H54 (cell line): ENCODE measurements at places on chromosomes 3 and 15.

DNA sequence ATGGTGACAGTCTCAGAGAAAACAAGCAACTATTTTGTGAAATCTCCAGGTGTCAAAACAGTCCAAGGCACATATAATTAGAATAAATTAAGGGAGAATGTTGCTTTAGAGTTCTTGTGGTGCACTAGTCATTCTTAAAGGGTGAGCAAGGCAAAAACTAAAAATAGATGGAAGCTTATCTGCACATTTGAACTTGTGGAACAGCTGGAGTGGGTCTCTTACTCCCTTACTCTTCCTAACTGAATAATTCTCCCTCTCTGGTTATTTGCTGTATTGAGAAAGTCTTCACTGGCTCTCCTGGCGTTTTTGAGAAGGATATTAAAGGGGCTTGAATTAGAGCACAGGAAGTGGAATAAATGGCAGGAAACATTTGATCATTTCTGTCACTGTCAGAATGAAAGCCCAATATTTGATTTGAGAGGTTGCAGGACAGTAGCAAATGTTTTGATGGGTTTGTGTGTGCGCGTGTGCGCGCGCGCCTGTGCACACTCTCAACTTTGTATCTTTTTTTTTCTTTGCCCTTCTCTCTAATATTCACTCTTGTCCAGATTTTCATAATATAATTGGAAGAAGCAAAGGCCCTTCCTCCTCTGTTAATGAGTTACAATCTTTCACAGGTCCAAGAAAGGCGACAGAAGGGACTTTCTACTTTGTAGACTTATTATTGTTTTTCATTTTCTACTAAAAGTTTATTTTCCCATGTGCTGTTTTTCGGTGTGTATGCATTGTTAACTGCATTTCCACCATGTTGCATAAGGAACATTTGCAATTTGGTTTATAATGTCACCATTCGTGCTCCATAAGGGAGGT is 40.9 kb downstream of the AKAP13 start:
- DNase-seq: no peak

GRCh38 chr3:188232656-188233055 is 78.7 kb downstream of the LPP start:
- DNase-seq: no peak

DNA sequence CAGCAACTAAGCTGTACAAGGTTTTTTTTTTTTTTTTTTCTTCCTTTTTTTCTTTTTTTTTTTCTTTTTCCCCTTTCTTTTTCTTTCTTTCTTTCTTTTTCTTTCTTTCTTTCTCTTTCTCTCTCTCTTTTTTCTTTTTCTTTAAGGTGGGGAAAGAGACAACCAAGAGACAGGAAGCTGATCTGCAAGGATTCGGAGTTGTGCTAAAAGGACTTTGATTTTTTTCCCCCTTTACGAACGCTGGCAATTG is 148 bp downstream of the RBMS3 start:
- no peak for DNase-seq

GRCh38 chr3:138441742-138442141 is 7.3 kb downstream of the ESYT3 start:
- DNase-seq: peak; percentile 70

GRCh38 chr3:130342821-130343661 is 2.4 kb upstream of the COL6A5 start:
- no peak for DNase-seq

DNA sequence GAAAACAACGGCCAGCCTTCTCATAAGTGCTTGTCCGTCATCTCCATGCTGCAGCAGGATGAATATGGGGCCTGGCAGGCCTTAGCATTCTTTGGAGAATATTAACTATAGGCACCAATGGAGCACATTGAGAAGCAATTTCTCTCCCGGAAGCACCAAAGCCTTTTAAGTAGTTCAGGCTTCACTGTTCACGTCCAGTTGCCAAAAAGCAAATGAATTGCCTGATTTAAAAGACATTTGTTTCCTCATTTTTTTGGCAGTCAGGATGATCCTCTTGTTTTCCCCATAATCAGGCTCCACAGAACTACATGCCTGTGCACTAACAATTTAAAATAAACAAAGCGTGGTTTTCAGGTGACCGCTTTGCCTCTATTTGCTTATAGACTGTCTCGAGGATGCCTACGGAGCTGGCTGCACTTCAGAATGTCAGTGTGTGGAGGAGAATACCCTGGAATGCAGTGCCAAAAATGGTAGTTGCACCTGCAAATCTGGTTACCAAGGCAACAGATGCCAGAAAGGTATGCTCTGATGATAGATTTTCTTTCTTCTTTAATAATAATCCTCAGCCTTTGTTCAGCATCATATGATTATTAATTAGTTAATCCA is 725.2 kb upstream of the GOLIM4 start:
- no peak for DNase-seq

- DNase-seq: no peak
Observed at GRCh38 chr3:186883686-186884058, 41.2 kb downstream of the ADIPOQ start.

GRCh38 chr15:78037328-78037727 is 40.2 kb downstream of the TBC1D2B start:
- no peak for DNase-seq

DNA sequence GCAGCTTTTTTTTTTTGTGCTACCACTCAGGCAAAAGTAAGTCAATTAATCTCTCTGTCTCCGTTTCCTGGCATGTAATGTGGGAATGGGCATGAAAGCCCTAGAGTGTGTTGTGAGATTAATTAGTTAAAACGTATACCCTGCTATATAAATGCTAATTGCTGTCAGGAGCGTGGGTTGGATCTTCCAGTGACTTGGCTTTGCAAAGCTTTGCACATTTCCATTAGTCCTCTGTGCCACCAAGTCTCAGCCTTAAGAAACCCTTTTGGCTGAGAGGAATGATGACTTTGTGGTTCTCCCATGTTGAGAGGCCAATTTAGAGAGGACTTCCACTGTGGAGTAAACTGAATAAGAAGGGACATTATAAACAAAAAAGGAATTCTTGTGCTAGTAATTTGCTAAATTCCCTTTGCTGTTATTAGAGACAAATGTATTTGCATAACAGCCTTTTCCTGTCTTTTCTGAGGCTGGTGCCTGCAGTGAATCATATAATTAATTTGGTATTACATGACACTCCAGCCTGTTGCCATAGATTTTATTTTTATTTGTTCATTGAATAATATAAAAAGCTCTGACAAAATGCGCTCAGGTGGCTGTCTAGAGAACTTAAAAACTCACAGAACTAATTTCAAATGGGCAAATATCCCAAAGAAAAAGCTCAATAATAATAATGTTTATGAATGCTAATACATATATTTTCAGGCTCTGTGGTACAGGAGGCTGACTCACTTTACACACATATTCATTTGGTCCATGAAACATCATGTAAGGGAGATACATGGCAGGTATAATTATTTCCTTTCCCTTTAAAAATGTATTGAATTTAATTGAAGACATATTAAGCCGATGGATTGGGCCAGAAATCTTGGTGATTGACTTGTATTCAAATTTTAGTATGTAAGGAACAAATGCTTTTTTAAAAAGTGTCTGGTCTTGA is 82.7 kb downstream of the IL1RAP start:
- DNase-seq: no peak

DNA sequence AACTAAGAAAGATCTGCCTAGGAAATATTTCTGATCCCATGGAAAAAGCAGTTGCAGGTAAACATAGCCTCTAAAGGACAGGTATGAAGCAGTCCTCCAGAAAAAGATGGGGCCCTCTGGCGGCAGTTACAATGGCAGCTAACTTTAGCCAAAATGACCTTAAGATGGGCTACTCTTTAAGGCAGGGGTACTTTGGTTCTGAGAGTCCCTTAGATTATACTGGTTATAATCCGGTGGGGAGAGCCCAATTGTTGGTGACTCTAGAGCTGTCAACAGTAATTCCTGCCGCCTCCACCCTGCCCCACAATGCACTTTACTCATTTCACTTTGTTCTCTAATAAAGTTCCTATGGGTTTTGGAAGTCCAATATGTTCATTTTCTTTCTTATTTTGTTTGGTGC is 412.8 kb upstream of the WNT5A start:
- DNase-seq: no peak

GRCh38 chr3:79769229-79769628 is 1.4 kb upstream of the ROBO1 start:
- DNase-seq: no peak

- no peak for DNase-seq
Observed at GRCh38 chr15:93173369-93173768, 84.4 kb upstream of the RGMA start.

GRCh38 chr3:50418850-50419249 is 59.5 kb upstream of the TMEM115 start:
- peak; percentile 30 for DNase-seq

DNA sequence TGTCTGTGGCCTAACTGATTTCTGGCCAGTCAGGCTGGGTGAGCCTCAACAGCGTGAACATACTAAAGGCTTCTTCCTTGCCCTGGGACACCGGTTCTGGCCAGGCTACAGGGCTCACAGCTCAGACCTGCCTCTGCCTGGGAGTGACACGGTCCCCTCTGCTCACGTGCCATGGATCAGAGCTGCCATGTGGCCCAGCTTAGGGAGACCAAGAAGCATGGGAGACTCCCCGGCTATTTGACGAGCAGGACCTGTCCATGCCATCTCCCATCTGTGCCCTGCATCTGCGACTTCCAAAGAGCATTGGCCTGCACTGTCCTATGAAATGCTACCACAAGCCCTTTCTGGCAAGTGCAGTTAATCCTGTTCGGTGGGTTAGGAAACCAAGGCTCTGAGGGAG is 57.4 kb downstream of the APBA2 start:
- DNase-seq: no peak

- DNase-seq: no peak
Observed at GRCh38 chr3:177795859-177796258, 598.6 kb upstream of the TBL1XR1 start.

GRCh38 chr3:139267300-139268246 is 76.2 kb upstream of the MRPS22 start:
- no peak for DNase-seq

DNA sequence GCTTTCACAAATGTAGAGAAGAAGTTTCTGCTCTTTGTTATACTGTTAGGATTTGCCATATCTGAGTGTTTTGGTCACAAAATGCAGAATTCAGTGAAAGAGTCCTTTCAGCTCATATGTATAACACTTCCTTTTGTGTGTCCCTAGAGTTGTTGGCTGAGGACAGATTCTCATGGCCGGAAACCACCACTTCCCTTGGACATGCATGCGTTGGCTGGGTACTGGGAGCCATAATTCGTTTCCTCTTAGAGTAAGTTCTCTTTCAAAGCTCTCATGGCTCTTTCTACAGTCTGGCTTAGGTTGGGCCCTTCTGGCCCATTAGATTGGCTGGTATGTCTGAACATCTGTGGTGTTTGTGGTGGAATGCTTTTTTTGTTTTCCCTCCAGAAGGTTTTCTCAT is 298.5 kb downstream of the DIPK2A start:
- no peak for DNase-seq

DNA sequence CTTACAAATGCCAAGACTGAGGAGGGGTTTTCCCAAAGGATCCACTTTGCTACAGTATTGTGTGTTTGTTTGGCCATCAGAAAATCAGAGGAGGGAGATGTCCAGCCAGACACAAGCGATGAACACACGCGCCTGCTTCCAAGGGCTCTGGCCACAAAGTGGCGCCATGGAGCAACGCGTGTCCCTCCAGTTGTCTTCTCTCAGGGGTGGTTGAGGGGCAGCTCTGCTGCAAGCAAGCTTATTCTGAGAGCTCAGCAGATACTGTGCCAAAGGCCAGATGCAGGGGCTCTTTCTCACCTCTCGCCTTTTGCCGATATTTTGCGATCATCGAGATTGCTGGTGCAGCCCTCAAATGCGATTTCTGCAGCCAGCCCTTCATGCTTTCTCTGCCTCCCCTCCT is 88.9 kb upstream of the OSBPL11 start:
- no peak for DNase-seq

GRCh38 chr15:100862162-100862561 is 17.5 kb upstream of the ALDH1A3 start:
- no peak for DNase-seq

GRCh38 chr15:77529394-77530159 is 103.1 kb downstream of the LINGO1 start:
- DNase-seq: no peak

DNA sequence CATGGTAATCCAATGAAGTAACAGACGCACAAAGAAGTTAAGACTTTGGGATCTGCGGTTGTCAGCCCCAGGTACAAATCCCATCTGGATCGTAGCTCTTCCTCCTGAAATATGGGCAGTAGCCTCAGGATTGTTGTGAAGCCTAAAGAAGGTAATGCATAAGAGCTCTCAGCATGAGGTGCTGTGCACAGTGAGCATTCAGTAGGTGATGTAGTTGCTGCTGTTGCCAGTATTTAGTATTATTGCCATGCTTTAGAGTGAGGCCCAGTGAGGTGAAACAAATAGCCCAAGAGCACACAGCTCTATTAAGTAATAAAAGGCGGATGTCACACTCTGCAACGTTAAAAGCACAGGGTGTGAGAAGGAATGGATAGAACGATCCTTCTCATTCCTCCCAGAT is 225.7 kb downstream of the GABRG3 start:
- no peak for DNase-seq

DNA sequence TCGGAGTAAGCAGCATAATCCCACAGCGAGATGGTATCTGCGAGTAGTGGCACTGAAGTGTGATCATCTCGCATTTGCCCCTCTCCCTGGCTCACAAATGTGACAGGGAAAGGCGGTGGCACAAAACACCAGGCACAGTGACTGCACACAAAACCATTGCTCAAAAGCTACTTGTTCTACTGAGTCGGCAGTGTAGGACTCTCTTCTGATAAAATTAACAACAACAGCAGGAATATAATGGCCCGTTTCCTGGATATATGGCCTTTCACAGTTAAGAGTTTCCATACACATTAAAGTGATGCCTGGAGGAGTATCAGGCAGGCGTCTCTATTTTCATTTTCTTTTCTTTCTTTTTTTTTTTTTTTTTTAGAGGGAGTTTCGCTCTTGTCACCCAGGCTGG is 69.0 kb downstream of the MYO1E start:
- DNase-seq: no peak

DNA sequence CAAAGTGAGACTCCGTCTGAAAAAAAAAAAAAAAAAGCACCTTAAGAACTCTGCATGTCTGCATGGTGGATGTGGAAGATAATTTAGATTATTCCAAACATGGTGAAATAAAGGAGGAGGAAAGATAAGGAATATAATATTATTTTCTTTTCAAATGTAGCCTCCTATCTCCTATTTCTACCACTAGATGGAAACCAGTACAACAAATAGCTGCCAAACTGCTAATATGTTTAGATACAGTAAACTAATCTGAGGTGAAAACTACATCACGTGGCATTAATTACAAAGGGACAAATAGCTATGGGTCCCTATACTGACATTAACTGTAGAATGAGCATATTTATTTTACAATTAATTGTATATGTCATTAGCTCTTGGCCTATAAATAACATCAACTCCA is 197.8 kb downstream of the TBC1D5 start:
- DNase-seq: no peak

DNA sequence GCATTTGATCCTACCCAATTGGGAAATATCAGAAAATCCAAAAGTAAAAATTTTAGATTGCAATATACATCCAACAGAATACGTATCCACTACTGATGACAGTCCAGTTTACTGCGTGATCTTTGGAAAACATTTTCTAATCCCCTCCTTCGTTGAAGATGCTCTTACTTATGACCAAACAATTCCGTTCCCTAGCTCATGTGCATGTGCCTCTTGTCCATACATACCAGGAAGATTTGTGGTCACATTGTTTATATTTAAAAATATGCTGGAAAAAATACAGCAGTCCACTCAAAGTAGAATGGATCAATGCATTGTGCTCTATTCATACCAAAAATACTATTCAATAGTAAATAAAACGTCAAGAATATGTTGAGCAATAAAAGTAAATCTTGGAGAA is 135.3 kb downstream of the CHL1 start:
- DNase-seq: no peak
